ENCODE measurements at places on chromosomes 2 and 18. TPM values are rescaled to one million over a fixed set of nuclear protein-coding genes. Genes with fewer than 3 reads are reported as not detected.
A peak's percentile ranks its signal among the peaks of the same experiment; 100 is the strongest.

DNA sequence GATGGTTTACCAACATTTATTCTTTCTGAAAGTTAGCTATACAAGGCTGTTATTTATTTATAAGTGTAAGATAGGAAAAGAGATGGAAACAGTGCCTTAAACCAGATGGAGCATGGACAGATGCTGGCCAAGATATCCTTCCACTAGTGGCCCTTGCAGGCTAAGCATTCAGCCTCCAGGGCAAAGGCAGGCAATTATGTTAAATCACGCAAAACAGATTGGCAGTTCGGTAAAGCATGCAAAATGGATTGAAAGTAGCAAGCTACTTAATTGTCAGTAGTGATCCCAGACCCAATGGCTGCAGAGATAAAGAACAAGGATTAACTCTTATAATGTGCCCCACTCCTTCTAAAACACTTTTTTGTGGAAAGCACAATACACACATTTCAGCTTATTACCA is 105.4 kb upstream of the MAP4K3 start:
- no peak for DNase-seq

GRCh38 chr2:74415762-74416395 is 5.5 kb downstream of the C2orf81 start:
- DNase-seq = no peak

DNA sequence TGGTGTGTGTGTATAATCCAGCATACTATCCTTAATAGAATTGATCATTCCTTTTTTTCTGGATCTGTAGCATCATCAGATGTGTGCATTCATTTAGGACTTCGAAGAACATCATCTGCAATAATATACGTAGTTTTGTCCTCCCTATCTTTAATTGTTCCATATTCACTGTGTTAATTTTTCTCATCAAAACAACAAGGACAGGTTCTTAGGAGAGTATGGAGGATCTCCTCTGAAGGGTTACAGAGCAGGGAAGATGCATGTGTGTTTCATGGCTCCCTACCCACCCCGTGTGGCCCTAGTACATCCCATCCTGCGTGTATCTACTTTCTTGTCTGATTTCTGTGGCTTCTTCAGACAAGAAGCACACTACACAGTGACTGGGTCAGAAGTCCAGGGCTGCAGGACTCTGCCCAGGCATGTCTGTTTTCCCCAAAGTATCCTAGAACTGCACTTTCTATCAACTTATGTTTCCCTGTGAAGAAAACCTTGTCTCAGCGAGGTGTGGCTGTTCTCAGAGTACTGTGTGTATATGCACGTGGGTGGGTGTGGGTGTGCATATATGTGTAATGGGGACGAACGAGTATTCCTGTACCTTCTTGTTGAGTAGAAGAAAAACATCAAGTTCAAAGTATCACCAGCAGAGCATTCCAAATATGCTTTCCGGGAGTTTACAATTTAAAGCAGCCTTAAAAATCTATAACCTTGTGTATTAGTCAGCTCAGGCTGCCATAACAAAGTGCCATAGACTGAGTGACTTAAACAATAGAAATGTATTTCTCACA is 220.4 kb upstream of the FOSL2 start:
- DNase-seq = no peak

DNA sequence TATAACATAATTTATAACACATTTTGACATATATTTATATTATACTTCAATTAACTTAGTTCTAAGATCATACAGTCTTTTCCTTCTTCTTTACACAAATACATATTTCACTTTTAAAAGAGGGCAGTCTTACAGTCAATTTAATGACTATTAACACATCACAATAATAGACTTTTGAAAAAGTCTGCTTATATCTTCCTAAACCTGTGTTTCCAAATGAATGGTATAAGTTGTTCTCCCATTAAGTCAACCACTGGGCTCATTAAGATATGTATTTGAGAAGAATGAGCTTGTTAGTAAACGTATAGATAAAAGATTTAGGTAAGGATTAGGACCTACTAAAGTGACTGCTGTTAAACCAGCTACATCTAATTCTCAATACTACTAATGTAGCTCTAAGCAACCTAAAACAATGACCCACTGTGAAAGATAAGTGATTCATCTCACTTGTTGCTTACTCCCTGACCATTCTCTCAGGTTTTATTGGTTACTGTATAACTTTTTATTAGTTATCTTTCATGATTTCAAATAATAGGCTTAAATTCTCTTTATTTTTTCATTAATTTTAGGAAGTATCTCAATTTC is 27.0 kb downstream of the SLC40A1 start:
- DNase-seq = no peak

DNA sequence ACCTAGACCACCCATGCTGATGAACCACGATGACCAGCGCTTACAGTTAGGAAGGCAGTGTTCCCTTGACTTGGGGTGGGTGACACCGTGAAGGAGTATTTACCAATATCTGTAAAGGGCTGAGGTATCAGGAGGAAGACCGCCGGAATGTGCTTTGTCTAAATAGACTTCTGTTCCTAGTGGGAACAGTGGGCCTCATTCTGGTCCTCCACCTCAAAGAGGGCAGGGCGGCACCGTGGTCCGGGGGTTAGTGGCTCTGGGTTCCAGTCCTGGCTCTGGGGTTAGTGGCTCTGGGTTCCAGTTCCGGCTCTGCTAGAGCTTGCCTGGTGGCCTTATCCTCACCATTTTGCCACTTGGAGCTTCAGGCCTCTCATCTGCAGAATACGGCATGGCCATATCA is 91.6 kb upstream of the SMAD2 start:
- no peak for DNase-seq

- DNase-seq = peak; percentile 35
Observed at GRCh38 chr2:86336675-86337243, 667 bp downstream of the REEP1 start.

Gene COX5B
- 4,214 TPM for polyA plus RNA-seq

Gene CGREF1
- polyA plus RNA-seq = 0.67 TPM

Gene NEB
- polyA plus RNA-seq = 0.43 TPM

Gene CCDC102B
- 3.0 TPM for polyA plus RNA-seq

DNA sequence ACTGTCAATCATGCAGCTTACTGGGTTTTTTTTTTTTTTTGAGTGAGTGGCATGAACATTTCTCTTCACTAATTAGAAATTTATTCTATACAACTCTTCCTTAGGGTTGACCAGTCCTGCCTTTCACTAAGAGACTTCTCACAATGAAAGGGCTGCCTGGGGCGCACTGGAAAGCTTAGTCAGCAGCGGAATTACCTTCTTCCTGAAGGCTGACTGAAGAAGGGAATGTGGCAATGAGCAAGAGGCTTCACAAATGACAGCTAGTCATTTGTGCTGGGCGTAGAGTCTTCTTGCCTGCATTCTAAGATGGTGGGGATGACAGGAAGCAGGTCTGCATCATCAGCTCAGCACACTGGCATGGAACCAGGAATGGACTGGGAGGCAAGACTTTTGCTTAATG is 15.6 kb upstream of the SCN3A start:
- DNase-seq = no peak

Gene INO80D
- 2.9 TPM for polyA plus RNA-seq

Gene GPR39
- not detected for polyA plus RNA-seq

GRCh38 chr18:57116598-57117132 is 30.2 kb upstream of the BOD1L2 start:
- no peak for DNase-seq

Gene CCDC74B
- polyA plus RNA-seq = 0.50 TPM

DNA sequence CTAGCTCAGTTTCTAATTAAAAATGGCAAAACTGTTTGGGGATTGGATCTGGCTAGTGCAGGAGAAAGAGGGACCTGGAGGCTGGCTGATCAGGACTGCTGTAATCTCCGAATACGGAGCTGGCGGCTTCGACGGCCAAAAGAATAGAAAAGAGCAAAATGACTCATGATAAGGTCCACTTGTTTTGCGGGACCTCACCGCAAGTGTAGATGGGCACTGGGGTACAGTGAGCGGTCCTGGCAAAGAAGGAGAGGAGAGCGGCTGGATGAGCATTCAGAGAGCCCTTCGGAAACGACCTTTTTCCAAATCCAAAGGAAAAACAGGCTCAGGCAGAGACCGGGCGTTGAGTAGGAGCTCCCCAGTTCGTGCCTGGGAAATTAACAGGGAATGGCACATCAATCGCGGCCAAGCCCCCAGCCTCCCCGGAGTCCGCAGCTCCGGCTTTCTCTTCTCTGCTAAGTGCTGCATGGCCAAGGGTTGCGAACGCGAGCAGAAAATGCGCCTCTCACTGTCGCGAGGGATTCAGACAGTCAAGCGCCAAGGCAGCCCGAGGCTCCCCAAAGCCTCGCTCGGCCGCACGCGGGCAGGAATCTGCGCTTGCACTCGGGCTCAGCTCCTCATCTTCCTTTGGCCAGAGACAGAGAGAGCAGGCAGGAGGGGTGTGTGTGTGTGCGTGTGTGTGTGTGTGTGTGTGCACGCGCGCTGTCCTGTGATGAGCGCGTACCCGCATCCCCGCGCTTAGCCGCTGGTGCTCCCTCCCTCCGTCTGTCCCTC is 1.8 kb downstream of the DCC start:
- DNase-seq = no peak

Gene SPOPL
- 6.4 TPM for polyA plus RNA-seq

Gene CYTIP
- 0.38 TPM for polyA plus RNA-seq

GRCh38 chr2:37654932-37655841 is 16.3 kb downstream of the CDC42EP3 start:
- DNase-seq = no peak

GRCh38 chr2:71934595-71935261 is 212.9 kb downstream of the CYP26B1 start:
- peak; percentile 66 for DNase-seq

DNA sequence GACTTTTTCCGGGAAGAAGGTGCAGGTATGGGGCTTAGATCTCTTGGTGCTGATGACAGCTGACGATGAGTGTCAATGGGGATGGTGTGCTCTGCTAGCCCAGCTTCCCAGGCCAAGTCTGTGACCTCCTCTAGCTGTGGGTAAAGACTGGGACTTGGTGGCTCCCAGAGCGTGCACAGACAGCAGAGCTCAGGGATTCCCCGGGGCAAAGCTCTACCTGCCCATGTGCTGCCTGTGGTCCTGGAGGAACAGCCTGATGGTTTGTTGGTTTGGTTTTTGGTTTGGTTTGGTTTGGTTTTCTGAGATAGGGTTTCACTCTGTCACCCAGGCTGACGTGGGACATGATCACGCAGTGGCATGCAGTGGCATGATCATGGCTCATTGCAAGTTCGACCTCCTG is 19.2 kb downstream of the ATP6V1B1 start:
- DNase-seq = peak; percentile 5

Gene KANSL1L
- 6.1 TPM for polyA plus RNA-seq

Gene ANKRD23
- polyA plus RNA-seq = 0.96 TPM

- no peak for DNase-seq
Observed at GRCh38 chr2:11142330-11142729, 12.9 kb upstream of the SLC66A3 start.

DNA sequence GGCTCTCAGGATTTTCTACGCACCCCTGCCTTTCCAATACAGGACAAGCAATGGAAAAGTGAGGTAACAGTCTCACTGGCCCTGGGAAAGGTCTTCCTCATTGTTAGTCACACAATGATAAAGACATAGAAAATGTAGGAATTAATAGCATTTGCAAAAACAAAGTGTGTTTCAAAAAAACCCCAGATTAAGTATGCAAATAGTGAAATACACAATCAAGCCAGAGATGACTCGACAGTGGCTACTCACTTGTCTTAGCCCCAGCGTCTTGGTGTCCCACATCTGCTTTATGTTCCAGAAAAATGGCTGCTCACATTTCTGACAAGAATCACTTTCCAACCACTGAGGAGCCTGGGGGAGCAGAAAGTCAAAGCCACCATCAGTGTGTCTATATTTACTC is 47.0 kb upstream of the AP1S3 start:
- no peak for DNase-seq

Gene IGFBP5
- 58.2 TPM for polyA plus RNA-seq

Gene POTEC
- not detected for polyA plus RNA-seq

DNA sequence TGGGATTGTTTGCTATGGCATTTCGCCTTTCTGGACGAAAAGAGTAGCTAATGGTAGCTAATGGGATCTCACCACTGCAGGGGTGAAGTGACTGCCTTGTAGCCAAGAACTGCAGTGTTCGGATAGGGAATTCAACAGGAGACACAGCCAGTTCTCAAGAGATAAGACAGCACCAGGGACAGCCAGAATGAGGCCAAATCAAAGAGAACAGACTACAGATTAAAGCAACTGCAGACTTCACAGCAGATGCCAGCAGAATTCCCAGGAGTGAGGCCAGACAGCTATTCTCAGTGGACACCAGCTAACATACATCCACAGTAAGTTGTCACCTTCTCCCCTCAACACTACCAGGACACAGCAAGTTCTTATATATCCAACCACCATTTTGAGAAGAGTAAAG is 124.0 kb downstream of the PLA2R1 start:
- no peak for DNase-seq

DNA sequence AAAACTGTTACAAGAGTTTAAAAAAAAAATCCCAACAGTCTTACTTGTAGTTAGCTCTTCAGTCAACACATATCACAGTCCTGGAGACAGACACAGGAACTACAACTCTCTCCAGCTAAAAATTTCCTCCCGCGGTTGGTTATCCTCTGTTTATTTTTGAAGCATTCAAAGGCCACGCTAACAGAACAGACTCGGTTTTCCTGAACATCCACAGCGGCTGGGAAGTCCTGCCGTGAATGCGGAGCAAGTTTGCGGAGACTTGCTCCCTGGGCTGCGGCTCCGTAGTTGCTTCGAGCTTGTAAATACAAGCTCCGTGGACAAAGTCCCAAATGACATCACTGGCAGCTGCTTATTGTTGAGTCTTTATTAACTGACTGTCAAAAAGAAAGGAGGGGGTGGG is at the start of gene NCKAP5:
Gene NCKAP5, minus strand, starts transcription at position 292 of the 400 bp plus-strand sequence. CDS start 50,937 bp downstream, outside the sequence.
- peak; percentile 36 for DNase-seq

Gene REG3A
- 0.27 TPM for polyA plus RNA-seq

GRCh38 chr2:236177967-236178889 is 10.0 kb upstream of the GBX2 start:
- peak; percentile 81 for DNase-seq

DNA sequence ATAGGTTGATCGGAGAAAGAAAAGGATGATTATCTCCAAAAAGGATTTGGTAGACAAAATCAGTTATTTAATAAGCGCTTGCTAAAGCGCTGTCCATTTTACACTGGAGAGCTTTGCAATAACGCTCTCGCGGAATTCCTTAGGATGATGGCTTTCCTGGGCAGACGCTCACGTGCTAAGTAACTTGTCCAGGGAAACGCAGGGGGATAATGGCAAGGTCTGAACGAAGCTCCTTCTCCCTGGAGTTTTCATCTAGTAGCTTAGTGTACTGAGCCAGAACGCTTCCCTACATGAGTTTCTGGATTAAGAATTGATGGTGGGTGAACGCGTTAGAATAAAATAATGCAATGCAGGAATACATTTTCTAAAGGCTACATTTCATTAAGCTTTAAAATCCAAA is 739.5 kb upstream of the SALL3 start:
- DNase-seq = no peak

Gene FOSL2
- 66.2 TPM for polyA plus RNA-seq

- DNase-seq = no peak
Observed at GRCh38 chr2:10574911-10575310, 114.9 kb downstream of the NOL10 start.

DNA sequence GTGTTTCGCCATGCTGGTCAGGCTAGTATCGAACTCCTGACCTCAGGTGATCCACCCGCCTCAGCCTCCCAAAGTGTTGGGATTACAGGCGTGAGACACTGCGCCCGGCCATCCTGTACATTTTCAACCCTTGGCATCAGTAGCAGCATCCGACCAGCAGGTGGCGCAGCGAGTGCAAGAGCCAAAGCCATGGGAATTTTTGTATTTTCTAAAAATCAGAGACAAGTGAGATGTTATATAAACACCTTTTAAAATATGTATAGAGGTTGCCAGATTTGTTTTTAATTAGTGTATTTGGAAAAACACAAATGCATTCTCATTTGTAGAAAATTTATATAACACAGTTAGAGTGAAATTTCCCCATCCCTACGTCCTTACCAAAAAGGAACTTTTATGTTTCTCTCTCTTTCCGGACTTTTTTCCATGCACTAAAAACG is 36.8 kb downstream of the MOGAT1 start:
- DNase-seq = peak; percentile 79

GRCh38 chr18:48393170-48393569 is 16.0 kb downstream of the ZBTB7C start:
- DNase-seq = no peak

Gene EVX2
- polyA plus RNA-seq = not detected

All from heart left ventricle (tissue), 16 donors.